Endothelial cell of coronary artery (primary cell): ENCODE measurements at places on chromosomes 4 and X. TPM values are rescaled to one million over a fixed set of nuclear protein-coding genes. Genes with fewer than 3 reads are reported as not detected.

XKRX gene
- 0.54 and 1.2 TPM in 2 replicates for total RNA-seq

LAP3 gene
- 143 and 189 TPM in 2 replicates for total RNA-seq

HOPX gene
- total RNA-seq, result 0.36 and 3.7 TPM in 2 replicates

SLC25A43 gene
- 11.6 and 15.5 TPM in 2 replicates for total RNA-seq

CXCR3 gene
- not detected in 2 replicates for total RNA-seq

AKAP14 gene
- not detected in 2 replicates for total RNA-seq

LIMCH1 gene
- 17.9 and 32.1 TPM in 2 replicates for total RNA-seq

TLR6 gene
- total RNA-seq, result 1.1 and 1.9 TPM in 2 replicates

AMELX gene
- not detected in 2 replicates for total RNA-seq

PASD1 gene
- total RNA-seq, result not detected in 2 replicates

RRH gene
- total RNA-seq, result 0.09 TPM in 1 of 2 replicates, not detected in the other

PCDH18 gene
- total RNA-seq, result 0.27 and 1.2 TPM in 2 replicates
